A549 treated with DMSO at 1 μM for 4 hours (cell line): ENCODE measurements at places on chromosomes 4 and X. TPM values are rescaled to one million over a fixed set of nuclear protein-coding genes. Genes with fewer than 3 reads are reported as not detected.

EVC2 gene
- 1.5 to 2.8 TPM (median 2.6 TPM) in 5 replicates for total RNA-seq

CCDC120 gene
- total RNA-seq = 2.7 to 4.6 TPM (median 3.9 TPM) in 5 replicates

UCHL1 gene
- total RNA-seq = 906 to 988 TPM (median 963 TPM) in 5 replicates

LDB2 gene
- total RNA-seq = not detected in 5 replicates
